OCI-M1 (cell line): ENCODE measurements at places on chromosomes 7 and 10.
A peak's percentile ranks its signal among the peaks of the same experiment; 100 is the strongest.

DNA sequence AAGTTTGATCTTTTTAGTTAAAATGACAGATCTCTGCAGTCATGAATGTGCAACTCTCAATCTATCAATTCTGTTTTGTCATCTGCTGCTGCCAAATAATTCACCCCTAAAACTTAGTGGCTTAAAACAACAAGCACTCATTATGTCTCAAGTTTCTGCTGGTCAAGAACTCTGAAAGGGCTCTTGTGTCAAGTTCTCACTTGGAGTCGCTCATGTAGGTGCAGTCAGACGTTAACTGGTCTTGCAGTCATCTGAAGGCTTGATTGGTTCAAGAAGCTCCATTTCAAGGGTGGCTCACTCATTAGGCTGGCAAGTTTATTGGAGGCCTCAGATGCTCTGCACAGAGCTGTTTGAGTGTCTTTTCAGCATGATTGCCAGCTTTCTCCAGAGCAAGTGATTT, 28.5 kb upstream of the LRRC72 start:
- no peak for DNase-seq

GRCh38 chr10:132970641-132971438, 28.5 kb upstream of the CFAP46 start:
- no peak for DNase-seq

DNA sequence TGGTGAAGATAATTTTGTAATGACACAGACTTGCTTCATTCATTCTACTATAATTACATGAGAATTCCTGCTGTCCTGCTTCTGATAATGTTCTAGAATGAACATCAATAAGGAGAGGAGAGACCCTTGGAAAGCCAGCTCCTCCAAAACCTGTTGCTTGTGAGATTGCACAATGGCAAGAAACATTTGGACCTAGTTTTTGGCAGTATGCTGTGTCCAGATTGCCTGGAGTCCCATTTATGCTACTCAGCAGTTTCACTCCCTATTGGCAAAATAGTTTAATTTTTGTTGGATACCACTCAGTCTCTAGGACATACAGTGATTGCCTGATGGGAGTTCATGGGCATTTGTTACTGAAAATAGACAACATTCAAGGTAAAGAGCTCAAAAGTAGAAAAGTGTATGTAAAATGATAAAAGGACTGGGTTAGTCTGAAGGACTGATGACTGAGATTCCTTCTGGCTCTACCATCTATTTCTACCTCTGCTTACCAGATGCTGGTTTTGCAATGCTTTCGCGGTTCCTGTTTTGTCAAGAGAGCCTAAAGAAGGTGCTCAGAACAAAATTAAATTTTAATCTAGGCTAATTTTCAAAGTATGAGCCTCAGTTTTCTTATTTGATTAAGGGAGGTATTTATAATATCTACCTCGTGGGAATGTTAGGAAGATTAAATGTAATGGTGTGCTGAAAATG, 8.0 kb upstream of the ACTR3B start:
- DNase-seq, result no peak

DNA sequence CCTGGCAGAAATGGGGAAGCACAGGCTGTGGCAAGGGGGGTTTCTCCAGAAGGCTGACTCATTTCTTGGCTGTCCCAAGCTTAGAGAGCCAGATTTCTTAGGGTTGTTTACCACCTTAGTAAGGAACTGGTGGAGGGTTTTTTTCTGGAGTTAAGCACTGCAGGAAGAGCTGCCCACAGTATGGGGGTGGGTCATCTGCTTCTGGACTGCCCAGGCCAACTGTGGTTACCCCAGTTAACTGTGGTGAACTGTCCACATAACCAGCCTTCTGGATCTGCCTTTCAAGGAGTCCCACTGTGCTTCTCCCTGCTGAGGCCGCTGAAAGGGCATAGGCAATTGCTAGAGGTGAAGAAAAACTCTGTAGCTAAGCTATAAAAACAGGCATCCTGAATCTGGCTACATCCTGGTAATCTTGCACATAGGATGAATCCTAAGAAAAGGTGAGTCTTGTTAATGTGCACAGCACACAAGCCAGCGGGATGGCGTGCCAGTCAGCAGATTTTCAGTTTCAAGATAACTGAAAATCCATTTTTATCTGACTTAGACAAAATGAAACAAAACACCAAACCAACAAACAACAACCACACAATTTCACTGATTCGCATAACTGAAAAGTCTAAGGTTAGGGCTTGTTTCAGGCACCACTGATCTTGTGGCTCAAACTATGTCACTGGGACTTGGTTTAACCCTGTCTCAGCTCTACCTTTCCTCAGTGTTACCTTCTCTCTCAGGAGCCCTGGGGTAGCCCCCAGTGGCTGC, 21.6 kb upstream of the TSPAN33 start:
- peak; percentile 11 for DNase-seq

- no peak for DNase-seq
These were observed 36.1 kb downstream of the NUDCD3 start for GRCh38 chr7:44454348-44454747.

- DNase-seq, result peak; percentile 42
These were observed 519.6 kb downstream of the REEP3 start for GRCh38 chr10:64040781-64041180.

GRCh38 chr7:100723732-100724275, 3.5 kb downstream of the EPO start:
- DNase-seq, result no peak

- DNase-seq, result peak; percentile 52
These were observed 246.1 kb upstream of the PLXDC2 start for GRCh38 chr10:19570120-19570519.

DNA sequence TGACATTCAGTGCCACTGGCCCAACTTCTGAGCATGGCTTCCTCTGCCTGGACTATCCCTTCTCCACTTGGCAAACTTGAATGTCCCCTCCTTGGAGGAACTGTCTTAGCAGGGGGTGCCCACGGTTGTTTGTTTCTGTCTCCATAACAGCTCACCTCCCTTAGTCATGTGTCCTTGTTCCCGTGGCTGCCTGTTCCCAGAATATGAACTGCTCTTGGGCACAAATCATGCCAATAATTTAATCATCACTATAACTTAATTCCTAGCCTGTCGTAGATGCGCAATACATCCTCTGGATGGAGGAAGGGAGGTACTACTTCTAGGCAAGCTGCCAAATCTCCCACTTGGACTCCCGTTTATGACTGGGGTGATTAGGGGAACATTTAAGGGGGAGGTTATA, 173.1 kb downstream of the MYOF start:
- no peak for DNase-seq

DNA sequence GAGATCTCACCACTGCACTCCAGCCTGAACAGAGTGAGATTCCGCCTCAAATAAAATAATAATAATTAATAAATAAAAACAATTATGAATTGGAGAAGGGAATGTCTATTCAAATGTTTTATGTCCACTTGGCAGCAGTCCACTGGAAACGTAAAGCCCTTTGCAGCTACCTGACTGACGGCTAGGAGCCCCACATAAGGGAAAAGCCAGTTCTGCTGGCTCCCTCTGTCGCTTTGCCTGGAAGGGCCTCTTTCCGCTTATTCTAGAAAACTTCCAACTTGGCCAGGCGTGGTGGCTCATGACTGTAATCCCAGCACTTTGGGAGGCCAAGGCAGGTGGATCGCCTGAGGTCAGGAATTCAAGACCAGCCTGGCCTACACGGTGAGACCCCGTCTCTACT, 6.1 kb upstream of the TNS3 start:
- DNase-seq, result no peak

DNA sequence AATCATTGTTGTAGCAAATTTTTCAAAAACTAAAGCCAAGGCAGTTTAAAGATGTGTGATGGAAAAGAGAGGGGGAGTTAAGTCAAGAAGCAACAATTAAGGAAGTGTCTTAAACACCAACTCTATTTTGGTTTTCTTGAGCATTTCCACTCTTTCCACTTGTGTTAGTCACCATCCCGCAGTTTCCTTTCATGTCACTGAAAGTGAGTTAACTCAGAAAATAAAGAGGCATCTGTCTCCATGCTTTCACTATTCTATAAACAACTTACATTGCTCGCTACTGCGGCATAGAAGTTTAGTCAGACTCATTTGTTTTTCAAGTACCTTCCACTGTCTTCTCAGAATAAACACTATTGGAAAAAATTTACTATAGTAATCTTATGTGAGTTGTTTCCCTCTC, 284.9 kb upstream of the SEMA3D start:
- DNase-seq, result peak; percentile 80

DNA sequence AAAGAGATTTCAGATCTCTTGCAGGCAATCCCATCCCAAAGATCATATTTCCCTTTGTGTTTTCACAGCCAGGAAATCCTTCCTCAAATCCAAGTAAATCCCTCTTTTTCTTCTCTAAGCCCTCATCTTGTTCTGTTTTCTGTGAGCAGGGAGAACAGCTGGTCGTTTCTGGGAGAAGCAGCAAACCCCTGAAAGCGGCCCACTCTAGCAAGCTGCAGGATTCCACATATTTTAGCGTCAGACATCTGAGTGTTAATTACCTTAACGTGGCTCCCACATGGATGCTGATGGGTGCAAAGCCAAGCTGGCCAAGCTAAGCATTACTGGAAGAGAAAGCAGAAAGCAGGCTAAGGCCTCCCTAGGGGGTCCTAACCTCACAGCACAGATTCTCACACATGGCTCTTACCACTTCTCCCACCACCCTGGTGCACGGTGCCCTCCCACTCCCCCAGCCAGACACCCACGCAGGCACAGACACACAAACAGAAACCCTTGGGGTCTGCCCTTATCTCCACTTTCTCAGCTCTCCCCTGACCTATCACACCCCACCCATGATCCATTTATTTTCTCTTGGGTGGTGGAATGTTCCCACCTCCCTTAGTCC, 551.0 kb upstream of the AUTS2 start:
- no peak for DNase-seq

GRCh38 chr10:30503700-30504266, 69.8 kb downstream of the MAP3K8 start:
- peak; percentile 52 for DNase-seq

GRCh38 chr10:13922586-13922985, 335.8 kb downstream of the PRPF18 start:
- no peak for DNase-seq

GRCh38 chr10:63319231-63319630, 146.5 kb downstream of the JMJD1C start:
- no peak for DNase-seq

DNA sequence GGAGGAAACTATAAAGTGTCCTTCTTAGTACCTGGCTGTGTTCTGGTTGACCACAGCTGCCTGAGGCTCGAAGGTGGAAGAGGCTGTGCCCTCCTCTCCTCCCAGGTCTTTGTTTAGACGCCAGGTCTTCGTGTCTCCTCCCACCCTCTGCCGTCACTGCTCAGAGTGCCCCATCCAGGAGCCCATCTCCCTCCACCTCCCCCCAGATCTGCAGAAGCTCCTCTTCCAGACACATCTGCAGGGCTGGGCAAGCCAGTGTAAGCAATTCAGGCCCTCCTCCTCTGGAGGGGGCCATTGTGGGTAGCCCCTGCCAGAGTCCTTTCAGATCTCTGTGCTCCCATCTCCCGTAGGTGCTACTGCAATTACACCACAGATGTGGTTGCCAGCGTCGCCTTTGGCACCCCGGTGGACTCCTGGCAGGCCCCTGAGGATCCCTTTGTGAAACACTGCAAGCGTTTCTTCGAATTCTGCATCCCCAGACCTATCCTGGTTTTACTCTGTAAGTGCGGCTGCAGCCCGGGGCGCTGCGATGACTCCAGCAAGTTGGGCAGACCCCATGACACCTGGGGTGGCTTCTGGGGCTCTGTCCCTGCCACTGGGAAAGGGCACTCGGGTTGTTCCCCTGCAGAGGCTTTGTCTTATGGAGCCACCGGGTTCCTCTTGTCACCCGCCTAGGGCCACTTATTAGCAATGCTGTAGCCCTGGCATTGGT, 107.5 kb downstream of the PARP12 start:
- no peak for DNase-seq

- DNase-seq, result no peak
These were observed 18.6 kb downstream of the PYROXD2 start for GRCh38 chr10:98396096-98397063.

DNA sequence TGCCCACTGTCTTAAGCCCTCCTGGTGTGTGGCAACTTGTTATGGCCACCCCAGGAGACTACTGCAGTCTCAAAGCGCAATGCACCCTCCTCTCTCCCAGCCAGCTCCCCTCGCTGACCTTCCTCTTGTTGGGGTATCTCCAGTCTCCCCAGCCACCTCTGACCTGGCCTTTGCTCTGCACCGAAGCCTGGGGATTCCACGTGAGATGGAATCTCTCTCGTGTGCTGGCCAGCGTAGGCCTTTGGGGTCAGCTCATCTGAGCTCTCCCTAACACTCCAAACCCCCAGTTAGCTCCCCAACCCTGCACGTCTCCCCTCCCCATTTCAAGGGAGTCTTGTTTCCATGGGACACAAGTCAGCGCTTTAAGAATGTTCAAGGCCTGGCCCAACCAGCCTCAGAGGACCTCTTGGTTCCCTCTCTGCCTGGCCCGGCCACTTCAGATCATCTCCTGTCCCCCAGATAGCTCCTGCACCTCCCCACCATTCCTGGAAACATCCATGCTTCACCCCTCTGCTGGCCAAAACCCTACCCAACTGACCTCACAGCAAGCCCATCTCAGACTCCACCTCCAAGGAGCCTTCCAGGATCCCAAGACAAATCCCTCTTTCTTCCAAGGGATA, 11.2 kb downstream of the ITPRIP start:
- no peak for DNase-seq

DNA sequence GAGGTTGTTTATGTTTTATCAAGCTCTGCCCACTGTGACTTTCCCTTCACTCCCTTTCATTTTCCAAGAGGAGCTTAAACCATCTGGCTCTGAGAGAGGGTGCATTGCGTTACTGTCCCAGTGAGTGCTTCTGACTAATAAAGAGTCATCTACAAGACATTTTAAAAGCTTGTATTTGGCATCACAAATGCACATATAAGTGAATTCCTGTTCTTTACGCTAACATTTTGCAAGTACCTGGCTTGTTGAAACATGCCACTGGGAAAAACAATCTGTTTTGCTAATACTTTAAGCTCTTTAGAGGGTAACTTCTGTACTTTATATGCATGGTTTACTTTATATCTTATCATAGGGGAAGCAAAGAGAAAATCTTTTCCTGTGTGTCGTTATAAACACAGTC, 534.6 kb upstream of the POM121L12 start:
- no peak for DNase-seq

DNA sequence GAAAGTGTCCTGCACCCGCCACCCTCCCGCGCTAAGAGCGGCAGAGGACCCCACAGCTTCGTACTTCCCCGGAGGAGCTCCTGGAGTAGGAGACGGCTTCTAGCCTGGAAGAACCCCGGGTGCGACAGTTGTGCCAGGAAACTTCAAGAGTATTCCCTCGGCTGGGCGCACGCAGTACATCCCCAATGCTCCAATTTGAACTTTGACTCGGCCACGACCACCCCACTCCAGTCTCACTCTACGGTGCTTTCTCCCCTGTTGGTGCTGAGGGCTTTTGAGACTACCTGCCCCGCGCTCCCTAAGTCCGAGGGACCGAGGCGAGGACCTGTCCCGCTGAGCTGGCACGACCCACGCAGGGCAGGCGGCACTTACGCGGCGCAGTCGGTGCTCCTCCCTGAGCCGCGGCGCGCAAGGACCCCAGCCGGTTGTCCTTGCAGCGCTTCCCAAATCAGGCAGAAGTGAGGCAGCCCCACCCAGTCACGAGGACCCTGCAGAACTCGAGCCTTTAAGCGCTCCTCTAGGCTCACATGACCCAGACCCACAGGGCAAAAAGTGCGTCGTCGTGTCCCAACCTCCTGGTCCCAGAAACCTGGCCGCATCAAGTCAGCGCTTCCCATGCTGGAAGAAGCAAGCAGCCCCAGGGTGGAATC, at the start of gene CPVL:
CPVL (minus strand) TSS at position 481 of the 650 bp plus-strand sequence. CDS start 25,476 bp downstream, outside the sequence.
- peak; percentile 87 for DNase-seq

- DNase-seq, result no peak
These were observed 40.8 kb downstream of the GNA12 start for GRCh38 chr7:2803342-2803692.
